ENCODE measurements at places on chromosomes 11 and 22.

DNA sequence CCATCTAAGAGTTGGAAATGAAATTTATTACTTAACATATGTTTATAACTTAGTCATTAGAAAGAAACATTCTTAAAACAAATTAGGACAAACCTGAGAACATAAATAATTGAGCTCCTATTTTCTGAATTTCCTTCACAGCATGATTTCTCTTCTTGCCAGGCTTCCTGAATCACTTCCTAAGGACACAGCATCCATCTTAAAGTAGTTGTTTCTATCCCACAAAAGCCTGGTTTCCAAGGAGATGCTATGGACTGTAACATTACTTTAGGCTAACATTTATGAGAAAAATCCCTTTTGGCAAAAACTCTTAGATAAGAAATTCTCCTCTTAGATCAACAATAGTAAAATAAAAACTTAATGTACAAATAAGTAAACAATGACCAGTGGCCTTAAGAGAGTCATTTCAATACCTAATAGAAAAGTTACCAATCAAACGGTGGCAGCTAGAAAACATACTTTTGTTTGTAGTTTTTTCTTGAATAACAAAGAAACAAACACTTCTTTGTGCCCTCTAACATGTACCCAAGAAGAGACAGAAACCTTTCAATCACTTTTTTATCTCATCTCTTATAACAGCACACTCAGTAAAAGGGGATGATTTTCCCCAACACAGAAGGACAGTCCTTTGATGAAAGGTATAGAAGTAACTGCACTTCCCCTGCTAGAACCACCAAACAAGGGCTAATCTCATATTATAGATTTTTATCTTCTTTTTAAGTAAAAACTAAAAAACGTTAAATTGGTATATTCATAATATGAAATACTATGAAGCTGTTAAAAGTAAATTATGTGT lies 74.5 kb downstream of the TTC28 start:
- no peak for DNase-seq

DNA sequence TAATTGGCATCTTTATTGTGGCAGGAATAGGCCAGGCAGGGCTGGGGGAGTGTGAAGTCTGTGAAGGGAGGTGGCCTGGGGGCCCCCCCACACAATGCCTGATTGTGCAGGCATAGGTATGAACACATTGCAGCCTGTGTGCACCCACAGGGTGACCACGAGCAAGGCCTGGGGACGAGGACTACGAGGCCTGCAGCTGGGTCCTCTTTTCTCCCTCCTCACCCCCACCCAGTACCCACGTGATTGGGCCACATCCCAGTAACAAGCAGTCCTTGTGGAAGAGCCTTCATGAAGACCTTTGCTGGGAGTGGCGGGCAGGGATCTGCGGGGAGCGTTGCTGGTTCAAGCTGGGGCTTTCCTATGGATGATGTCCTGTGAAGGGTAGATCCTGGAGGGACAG lies 29.3 kb downstream of the ZBTB16 start:
- no peak for DNase-seq

DNA sequence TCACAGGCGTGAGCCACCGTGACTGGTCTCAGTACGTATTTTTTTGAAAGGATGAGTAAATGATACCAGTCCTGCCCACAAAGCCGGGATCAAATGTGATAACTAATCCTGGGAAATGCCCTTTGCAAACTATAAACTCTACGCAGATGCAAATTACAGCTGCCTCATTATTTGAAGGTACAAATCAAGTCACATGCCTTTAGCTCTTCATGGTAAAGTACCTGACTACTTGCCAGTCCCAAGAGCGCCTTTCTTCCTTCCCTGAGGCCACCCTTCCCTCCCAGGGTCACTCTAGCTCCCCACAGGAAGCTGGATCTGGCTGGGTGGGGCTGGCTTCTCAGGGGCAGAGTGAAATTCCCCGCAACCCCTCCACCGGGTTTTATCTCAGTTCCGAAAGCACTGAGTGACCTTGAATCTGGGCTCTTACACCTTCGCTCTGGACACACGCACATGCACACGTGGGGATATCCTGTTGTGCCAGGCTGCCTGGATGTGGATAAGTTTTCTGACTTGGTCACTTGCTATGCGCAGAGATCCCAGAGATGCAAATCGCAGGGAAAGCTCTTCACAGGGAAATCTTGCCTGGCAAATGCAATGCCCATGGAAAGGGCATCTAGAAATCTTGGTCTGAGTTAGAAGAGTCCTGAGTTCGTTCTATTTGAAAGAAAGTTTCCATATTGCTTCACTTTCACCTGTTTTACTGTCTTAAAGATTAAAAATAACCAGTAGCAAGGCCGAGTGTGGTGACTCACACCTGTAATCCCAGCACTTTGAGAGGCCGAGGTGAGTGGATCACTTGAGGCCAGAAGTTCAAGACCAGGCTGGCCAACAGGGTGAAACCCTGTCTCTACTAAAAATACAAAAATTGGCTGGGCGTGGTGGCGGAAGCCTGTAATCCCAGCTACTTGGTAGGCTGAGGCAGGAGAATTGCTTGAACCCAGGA lies 8.5 kb downstream of the A4GALT start:
- no peak for DNase-seq

- DNase-seq = no peak
Measured at GRCh38 chr11:114034956-114035355, 24.6 kb upstream of the ZBTB16 start.

- DNase-seq = no peak
Measured at GRCh38 chr22:42450862-42451261, 18.7 kb upstream of the NFAM1 start.

- no peak for DNase-seq
Measured at GRCh38 chr11:130865774-130866114, 50.5 kb downstream of the SNX19 start.

- DNase-seq = no peak
Measured at GRCh38 chr11:22554221-22554620, 71.4 kb downstream of the FANCF start.

GRCh38 chr11:2794968-2795322 lies 90.6 kb downstream of the CDKN1C start:
- DNase-seq = no peak

DNA sequence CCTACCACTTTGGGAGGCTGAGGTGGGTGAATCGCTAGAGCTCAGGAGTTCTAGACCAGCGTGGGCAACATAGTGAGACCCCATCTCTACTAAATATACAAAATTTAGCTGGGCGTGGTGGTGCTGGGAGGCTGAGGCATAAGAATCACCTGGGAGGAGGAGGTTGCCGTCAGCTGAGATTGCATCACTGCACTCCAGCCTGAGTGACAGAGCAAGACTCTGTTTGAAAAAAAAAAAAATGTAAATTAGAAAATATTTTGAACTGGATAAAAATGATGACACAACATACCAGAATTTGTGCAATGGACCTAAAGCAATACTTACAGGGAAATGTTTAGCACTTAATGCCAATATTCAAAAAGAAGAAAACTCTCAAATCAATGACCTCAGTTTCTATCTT lies 46.4 kb downstream of the ATG16L2 start:
- DNase-seq = no peak

- DNase-seq = no peak
Measured at GRCh38 chr22:44828193-44828592, 75.8 kb downstream of the ARHGAP8 start.

DNA sequence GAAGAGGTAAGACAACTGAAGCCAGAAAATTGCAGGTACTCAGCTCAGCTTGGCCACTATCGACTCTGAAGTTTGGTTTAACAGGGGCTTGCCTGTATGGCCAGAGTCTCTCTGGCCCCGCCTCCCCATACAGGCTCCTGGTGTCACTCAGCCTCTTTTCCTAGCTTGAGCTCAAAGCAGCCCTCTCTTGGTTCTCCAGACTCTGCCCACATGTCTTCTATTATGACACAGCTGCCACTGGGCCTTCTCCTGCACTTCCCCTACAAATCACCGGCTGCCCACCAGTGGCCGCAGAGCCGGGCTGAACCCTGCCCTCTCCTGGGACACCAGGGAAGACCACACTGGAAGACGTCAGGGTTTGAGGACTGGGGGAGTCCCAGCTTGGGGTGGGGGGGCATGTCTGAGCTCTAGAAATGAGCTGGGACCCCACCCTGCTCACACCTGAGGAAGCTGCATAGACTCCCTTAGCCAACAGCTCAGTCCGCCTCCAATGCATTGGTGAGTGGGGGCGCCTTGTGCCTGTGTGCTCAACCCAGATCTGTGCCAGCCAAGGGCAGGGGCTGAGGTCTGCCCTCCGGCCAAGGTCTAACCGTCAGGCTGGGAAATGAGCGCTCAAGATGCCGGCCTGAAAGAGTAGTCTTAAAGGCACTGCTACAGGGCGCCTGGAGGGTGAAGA lies 94.4 kb upstream of the LMO1 start:
- DNase-seq = no peak

DNA sequence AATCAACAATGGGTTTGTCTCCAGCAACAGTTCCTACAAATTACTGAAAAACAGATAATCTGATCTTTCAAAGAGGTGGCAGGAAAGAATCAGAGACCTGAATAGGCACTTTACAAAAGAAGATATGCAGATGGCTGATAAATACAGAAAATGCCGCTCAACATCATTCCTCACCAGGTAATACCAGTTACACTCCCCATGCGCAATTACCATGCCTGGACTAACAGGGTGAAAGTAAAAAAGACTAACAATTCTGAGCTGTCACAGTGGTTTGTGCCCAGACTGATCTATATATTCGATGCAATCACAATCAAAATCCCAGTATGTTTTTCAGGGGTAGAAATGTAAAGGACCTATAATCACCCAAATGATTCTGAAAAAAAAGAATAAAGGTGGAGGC lies 10.0 kb downstream of the SNX32 start:
- no peak for DNase-seq

DNA sequence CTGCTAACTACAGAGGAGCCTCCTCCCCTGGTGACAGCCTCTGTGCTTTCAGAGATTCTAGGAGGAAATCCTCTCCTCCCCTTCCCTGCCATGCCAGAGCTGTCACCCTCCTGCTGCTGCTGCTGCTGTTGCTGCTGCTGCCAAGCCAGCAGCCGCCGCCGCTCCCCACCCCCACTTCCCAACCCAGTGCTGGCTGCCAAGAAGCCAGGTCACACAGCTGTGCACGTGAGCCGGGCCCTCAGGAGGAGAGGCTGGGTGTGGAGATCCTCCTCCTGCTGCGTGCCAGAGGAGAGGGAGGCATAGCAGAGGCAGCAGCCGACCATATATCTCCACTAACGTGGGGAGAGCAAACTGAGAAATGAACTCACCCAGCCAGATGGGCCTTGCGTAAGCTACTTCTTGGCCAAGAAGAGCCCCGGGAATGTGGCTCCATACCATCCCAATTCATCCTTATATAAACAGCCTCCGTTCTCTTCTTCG lies 12.4 kb downstream of the CRY2 start:
- DNase-seq = no peak
